ENCODE measurements at places on chromosomes 5 and 9. TPM values are rescaled to one million over a fixed set of nuclear protein-coding genes. Genes with fewer than 3 reads are reported as not detected.

Gene SOX30
- polyA plus RNA-seq: 0.42 TPM

GRCh38 chr5:16805486-16805885 lies 130.6 kb downstream of the MYO10 start:
- peak; percentile 70 for DNase-seq

DNA sequence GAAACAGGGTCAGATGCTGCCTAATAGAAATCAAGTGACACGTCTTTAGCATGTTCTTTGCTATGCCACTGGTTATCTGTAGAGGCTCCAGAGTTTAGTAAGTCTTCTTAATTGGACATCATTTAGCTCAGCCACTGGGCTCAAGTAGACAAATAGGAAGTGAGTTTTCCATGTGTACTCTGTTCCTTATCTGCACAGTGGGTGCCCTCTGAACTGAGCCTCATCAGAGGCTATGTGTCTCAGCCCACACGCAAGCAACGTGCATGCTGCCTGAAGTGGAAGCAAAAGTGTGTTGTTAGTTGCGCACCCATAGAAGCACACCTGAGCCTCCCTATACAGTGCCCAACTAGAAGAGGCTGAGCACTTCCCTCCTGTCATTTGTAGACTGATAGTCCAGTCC lies 134.7 kb downstream of the SEMA5A start:
- no peak for DNase-seq

DNA sequence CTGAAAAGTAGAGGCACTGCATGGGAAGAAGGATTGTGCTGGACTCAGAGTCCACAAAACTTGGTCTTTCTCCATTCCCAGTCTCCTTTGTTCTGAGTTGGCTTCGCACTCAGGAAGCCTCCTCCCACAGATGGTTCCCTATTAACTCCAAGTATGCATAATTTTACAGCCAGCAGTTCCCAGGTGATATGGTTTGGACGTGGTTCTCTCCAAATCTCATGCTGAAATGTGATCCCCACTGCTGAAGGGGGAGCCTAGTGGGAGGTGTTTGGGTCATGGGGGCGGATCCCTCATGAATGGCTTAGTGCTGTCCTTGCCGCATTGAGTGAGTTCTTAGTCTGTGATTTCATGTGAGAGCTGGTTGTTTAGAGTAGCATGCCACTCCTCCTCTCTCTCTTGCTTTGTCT lies 86.6 kb downstream of the FEM1C start:
- DNase-seq: peak; percentile 93

DNA sequence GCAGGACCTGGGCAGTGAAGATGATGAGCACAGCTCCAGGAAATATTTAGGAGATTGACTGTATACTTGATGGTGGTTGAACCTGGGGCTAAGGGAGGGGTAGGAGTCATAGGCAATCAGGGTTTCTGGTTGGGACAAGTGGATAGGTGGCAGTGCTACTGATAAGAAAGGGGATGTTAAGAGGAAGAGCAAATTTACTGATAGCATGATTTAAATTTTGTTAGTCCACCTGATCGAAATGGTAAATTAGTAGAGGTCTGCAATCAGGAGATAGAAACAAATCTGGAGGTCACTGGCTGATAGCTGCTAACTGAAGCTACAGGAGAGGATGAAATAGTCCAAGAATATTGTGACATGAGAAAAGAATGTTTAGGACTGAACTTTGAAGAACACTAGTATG lies 5.7 kb upstream of the C5orf34 start:
- DNase-seq: no peak

All from muscle of leg (tissue), 16 donors.